ENCODE measurements at places on chromosomes 6 and 20.

GRCh38 chr6:147164761-147165160 is 39.5 kb upstream of the STXBP5 start:
- DNase-seq: no peak

DNA sequence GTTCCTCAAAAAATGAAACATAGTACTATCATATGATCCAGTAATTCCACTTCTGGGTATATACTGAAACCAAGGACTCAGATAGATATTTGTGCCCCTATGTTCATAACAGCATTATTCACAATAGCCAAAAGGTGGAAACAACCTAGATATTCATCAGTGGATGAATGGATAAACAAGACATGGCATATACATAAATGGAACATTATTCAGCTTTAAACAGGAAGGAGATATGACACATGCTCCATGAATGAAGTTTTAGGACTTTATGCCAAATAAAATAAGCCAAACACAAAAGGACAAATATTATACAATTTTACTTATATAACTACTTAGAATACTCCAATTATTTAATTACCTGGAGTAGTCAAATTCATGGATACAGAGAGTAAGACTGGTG is 16.4 kb downstream of the PLCB1 start:
- no peak for DNase-seq

- no peak for DNase-seq
Measured at GRCh38 chr6:126134491-126134890, 148.2 kb downstream of the TRMT11 start.

- DNase-seq: no peak
Measured at GRCh38 chr6:18990059-18990978, 603.2 kb downstream of the RNF144B start.

GRCh38 chr6:169099411-169100202 is 154.0 kb downstream of the THBS2 start:
- DNase-seq: no peak

- DNase-seq: no peak
Measured at GRCh38 chr6:170202416-170203135, 88.3 kb downstream of the DLL1 start.

DNA sequence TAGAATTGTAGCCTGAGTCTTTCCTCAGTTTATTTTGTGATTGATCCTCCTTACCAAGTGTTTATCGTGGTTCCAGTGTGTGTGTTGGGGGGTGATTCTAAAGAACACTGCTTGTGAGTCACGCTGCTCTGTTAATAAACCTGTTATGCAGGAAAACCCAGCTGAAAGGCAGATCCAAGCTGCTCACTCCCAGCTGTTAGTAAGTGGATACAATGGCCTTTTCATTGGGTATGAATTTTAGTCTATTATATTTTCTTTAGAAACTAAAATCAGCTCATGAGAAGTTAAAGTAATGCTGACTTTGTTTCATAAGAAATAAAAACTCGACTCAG is 12.2 kb upstream of the DSTN start:
- DNase-seq: no peak

Data from GF-D8 (cell line).